ENCODE measurements at places on chromosomes 6 and 20. TPM values are rescaled to one million over a fixed set of nuclear protein-coding genes. Genes with fewer than 3 reads are reported as not detected.

OR12D3 gene
- not detected for polyA plus RNA-seq

RBM24 gene
- polyA plus RNA-seq = not detected

WFDC10B gene
- not detected for polyA plus RNA-seq

PDYN gene
- not detected for polyA plus RNA-seq

NKX2-4 gene
- not detected for polyA plus RNA-seq

HSP90AB1 gene
- 2,207 TPM for polyA plus RNA-seq

DLGAP4 gene
- 10.8 TPM for polyA plus RNA-seq

TBXT gene
- polyA plus RNA-seq = not detected

SNAI1 gene
- polyA plus RNA-seq = 0.34 TPM

PLA2G7 gene
- polyA plus RNA-seq = 1.7 TPM

All from Purkinje cell (primary cell).